ENCODE measurements at places on chromosomes 5 and 9. TPM values are rescaled to one million over a fixed set of nuclear protein-coding genes. Genes with fewer than 3 reads are reported as not detected.

The MOB3B gene
- 12.6 TPM for total RNA-seq

The FAM193B gene
- total RNA-seq: 32.7 TPM

The CAVIN4 gene
- 0.39 TPM for total RNA-seq

The RIGI gene
- 2.6 TPM for total RNA-seq

The SLC34A1 gene
- total RNA-seq: not detected

The ZNF474 gene
- total RNA-seq: 0.21 TPM

The GPR150 gene
- total RNA-seq: 0.13 TPM

The CDKN2B-AS1 gene
- not detected for total RNA-seq

The CDC20B gene
- total RNA-seq: 0.08 TPM

The SNCB gene
- total RNA-seq: 1.7 TPM

The ROR2 gene
- total RNA-seq: 0.90 TPM

The SPEF2 gene
- total RNA-seq: 2.0 TPM

The PRELID2 gene
- total RNA-seq: 8.2 TPM
